ENCODE measurements at places on chromosomes 1 and 21.

DNA sequence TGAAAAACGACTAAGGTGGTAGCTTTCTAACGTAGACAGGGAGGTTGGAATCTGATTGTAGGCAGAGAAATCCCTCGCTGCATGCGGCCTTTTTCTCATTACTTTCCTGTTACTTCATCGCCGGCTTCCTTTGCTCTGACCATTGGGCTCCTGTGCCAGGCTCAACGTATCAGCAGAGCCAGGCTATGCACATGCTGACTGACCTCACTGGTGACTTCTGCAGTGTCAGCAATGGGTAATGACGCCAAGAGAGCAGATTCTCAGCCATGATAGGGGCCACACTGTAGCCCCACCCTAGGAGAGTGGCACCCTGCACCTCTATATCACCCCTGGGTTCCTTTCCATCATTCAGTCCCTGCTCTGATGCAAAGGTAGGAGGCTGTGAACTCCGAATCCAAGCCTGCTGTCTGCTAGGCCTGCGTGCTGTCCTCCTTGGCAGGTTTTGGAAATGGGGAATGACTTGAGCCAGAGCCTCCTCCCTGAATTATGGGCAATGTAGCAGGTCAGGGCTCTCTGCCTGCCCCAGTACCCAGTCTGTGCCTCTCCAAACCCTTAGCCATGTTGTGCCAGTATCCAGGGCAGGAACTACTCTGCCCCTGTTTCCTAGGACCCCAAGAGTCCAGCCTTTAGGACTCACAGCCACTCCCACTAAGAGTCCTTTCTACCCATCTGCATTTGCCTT lies 11.4 kb downstream of the PPFIA4 start:
- DNase-seq = peak; percentile 17

DNA sequence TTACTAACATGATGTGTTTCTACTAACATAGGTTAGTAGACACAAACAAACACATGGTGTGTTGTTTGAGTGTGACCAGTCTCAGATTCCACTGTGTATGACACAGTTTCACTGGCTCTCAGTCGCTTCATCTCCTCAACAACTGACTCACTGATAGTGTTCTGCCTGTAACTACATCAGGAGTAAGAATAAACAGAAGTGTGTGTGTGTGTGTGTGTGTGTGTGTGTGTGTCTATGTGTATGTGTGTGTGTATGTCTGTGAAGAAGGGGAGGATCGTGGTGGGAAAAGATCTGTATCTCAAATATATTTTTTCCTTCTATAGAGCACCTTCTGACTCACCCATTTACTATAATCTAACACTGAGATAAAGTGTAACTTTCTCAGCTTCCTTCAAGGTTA lies 391.0 kb downstream of the PTPRC start:
- DNase-seq = no peak

- DNase-seq = no peak
Measured at GRCh38 chr1:172394141-172394751, 26.2 kb upstream of the C1orf105 start.

GRCh38 chr21:33027401-33028286 lies 1.9 kb downstream of the OLIG2 start:
- DNase-seq = peak; percentile 87

GRCh38 chr1:1753607-1754005 lies 24.7 kb downstream of the NADK start:
- DNase-seq = peak; percentile 51

GRCh38 chr1:210568631-210569030 lies 239.9 kb downstream of the HHAT start:
- no peak for DNase-seq

- no peak for DNase-seq
Measured at GRCh38 chr1:230340526-230341161, 85.5 kb downstream of the PGBD5 start.

- DNase-seq = no peak
Measured at GRCh38 chr1:116737855-116738321, 16.3 kb upstream of the CD2 start.

DNA sequence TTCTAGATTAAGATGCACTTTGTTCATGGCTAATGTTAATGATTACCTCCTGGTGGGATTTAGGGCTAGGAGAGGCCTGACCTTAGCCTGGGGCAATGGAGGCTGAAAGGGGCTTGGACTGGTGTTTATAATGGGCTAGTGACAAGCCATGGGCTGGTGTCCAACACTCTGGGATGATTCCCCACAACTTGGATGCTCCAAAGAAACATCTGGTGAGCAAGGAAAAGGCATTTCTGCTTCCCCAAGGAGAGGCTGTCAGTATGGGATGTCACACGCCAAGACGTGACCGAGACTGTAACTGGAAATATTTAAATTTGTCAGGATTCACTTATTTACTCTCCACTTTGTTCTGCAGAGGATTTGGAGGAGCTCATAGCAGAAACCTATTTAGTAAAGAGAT lies 45.2 kb downstream of the PTPRU start:
- no peak for DNase-seq

GRCh38 chr1:93905051-93905450 lies 4.2 kb downstream of the GCLM start:
- DNase-seq = no peak

DNA sequence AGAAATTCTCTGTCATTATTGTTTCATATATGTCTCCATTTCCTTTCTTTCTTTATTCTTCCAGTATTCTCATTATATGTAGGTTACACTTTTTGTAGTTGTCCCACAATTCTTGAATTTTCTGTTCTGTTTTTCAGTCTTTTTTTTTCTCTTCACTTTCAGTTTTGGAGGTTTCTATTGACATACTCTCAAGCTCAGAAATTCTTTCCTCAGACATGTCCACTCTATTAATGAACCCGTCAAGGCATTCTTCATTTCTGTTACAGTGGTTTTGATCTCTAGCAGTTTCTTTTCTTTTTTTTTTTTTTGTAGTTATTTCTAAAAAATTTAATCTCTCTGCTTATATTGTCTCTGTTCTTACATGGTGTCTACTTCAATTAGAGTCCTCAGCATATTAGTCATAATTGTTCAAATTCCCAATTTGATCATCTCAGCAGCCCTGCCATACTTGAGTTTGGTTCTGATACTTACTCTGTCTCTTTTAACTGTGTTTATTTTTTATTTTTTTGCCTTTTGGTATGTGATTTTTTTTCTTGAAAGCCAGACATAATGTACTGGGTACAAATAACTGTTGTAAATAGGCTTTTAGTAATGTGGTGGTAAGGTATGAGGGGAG lies 49.5 kb upstream of the KCNK2 start:
- no peak for DNase-seq

DNA sequence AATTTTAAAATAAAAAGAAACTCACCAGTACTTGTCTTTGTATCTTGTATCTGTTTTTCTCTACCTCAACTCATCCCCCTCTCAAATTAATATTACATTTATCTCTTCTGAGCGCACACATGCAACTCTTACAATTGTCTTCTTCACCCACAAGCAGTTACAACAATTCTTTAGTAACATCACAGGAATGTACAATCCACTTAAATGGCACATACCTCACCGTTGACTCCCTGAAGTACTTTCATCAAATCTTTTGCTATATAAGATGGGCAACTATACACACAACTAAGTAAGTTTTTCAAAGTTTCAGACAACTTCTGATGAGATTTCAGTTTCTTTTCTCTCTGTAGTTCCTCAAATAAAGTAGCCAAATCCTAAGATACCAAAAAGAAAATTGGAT lies 28.3 kb downstream of the HEATR1 start:
- DNase-seq = no peak

DNA sequence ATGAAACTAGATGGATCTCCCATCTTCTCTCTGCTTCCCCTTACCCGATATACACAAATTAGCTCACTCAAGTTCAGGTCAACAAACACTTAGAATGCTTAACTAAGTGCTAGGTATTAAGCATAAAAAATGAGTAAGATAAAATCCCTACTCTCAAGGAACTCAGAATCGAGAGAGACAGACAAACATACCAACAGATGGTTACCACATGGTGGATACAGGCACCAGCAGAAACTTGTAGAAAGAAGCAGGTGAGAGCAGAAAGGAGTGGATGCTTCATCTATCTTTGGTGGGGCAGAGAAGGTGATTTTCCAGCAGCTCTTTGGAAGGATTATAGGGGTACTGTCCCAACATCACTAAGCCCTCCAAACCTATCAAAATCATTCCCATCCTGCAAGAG lies 32.2 kb downstream of the C8B start:
- DNase-seq = no peak

GRCh38 chr1:246479061-246479460 lies 28.0 kb downstream of the SMYD3 start:
- DNase-seq = no peak

DNA sequence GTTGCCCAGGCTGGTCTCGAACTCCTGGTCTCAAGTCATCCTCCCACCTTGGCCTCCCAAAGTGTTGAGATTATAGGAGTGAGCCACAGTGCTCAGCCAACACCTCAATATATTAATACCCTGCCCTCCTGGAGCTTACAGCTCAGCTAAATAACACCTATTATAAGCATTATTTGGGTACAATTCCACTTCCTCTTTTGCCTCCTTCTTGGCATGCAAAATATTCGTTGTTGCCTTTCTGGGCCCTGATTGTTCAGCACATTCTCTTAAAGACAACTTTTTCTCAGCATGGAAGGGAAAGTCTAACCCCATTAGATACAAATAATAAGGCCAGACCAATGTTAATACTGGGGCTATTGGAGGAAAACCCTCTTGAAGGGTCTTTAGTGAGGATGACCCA lies 2.8 kb downstream of the PAQR7 start:
- DNase-seq = no peak

DNA sequence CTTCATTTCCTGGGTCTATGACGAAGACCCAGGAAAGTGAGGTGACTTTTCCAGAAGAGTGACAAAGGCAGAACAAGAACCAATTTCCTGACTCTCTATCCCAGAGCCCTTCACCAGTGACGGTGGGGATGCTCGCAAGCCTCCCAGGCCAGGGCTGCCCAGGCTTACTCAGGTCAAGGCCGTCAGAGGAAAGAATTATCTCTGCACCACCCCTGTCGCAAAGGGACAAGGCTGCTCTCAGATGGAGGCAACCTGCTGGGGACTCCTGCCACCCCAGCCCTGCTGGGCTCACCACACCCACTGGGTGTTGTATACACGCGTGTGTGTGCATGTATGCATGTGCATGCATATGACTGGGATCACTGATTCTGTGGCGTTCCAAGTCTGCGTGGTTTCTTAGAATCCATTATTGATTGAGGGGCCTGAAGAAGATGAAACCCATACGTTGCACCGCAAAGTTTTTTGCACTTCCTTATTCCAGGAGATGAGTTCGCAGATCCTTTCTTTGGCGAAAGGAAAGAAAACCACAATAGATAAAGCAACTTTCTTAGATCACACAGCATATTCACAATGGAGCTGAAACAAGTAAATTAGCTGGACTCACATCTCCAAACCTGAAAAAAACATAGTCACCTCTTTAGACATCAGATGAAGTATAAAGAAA lies 255.8 kb downstream of the RHOU start:
- DNase-seq = no peak

DNA sequence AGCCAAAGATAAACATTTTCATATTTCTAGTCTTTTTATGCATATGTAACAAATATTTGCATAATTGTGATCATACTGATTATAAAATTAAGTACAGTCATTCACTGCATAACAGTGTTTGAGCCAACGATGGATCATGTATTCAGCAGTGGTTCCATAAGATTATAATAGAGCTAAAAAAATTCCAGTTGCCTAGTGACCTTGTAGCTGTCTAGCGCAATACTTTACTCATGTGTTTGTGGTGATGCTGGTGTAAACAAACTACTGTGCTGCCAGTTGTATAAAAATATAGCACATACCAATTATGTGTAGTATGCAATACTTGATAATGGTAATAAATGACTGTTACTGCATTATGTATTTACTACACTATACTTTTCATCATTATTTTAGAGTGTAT lies 2.1 kb upstream of the S100A10 start:
- DNase-seq = no peak

DNA sequence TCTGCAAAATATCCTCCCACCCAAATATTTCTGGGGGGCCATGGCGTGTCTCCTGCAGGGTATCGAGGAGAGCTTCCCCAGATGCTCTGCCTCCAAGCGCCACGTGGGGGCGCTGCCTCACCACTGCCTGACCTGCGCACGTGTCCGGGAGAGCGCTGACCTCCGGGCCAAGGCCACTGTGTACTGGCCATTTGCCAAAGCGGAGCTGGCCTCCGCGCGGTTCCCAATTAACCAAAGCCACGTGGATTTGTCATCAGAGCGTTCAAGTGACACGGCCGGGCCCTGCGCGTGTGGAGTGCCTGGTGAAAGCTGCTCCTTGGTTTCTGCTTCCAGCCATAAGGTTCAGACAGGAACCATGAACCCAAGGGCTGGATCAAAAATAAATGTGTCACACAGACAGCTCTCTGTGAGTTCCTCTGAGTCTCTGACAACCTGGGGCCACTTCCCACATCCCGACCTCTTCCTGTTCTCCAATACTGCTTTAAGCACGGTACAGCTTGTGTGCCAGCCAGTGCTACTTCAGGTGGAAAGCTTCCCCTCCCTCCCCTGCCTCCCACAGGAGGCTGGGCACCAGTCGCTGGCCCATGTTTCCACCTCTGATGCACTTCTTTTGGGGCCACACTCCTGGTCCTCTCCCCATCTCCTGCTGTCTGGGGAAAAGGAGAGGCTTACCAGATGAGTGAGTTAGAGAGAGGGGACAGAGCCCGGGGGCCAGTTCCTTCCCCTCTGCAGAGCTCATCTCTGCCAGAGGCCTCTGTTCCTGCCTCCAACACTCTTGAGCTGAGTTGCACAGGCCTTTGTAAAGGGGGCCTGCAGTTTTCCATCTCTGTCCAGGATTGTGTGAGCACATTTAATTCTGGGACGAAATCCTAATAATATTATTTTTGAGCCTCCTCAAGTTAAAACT lies 26.1 kb downstream of the ZP4 start:
- peak; percentile 76 for DNase-seq

DNA sequence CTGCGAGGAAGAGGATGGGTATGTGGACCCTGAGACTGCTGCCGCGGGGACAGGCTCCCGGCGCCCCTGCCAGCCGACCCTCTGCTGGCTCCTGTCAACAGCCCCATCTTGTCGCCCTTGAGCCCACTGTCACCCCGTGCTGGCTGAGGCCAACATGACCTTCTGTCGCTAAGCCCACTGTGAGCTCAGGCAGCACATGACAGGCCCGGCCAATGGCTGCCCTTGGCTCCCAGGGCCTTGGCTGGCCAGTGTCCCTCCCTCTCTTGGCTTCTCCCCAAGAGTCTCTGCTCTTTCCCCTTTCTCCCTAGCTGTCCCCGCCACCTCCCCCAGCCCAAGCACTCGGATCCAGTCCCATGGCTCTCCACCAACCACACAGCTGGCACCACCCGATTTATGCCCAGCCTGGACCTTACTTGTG lies 3.5 kb downstream of the PEX10 start:
- no peak for DNase-seq

- no peak for DNase-seq
Measured at GRCh38 chr1:57418971-57419370, 4.9 kb downstream of the DAB1 start.

DNA sequence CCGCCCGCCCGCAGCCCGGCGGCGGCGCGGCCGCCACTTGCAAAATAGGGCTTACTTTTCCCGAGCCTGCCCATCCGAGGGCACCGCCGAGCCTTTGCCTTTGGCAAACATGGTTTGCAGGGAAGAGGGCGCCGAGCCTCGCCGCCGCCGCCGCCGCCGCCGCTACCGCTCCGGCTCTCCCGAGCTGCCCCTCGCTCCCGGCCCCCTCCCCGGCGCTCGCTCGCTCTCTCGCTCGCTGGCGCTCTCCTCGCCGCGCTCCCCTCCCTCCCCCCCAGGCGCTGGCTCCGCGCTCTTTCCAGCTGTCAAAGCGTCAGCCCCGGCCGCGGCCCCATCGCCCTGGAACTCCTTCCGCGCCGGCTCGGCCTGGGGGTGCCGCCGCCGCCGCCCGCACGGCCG lies 298 bp downstream of the SSBP3 start:
- DNase-seq = peak; percentile 74

- DNase-seq = no peak
Measured at GRCh38 chr1:169475806-169476387, 9.8 kb downstream of the SLC19A2 start.

All from H7 (cell line).